Activated CD4-positive, alpha-beta T cell treated with anti-CD3 and anti-CD28 coated beads, Interleukin-10, Interleukin-2, amounts not matched to agents 100 ng/mL and 50 ng/mL, durations not matched to agents 16 hours and 8 hours (primary cell): ENCODE measurements at places on chromosomes 11 and 22.

GRCh38 chr11:116544721-116545120 lies 228.1 kb downstream of the BUD13 start:
- no peak for DNase-seq

- DNase-seq: no peak
These were observed 65.9 kb upstream of the BIRC3 start for GRCh38 chr11:102251423-102251822.

- DNase-seq: no peak
These were observed 378.3 kb downstream of the BRD1 start for GRCh38 chr22:49449377-49449776.

DNA sequence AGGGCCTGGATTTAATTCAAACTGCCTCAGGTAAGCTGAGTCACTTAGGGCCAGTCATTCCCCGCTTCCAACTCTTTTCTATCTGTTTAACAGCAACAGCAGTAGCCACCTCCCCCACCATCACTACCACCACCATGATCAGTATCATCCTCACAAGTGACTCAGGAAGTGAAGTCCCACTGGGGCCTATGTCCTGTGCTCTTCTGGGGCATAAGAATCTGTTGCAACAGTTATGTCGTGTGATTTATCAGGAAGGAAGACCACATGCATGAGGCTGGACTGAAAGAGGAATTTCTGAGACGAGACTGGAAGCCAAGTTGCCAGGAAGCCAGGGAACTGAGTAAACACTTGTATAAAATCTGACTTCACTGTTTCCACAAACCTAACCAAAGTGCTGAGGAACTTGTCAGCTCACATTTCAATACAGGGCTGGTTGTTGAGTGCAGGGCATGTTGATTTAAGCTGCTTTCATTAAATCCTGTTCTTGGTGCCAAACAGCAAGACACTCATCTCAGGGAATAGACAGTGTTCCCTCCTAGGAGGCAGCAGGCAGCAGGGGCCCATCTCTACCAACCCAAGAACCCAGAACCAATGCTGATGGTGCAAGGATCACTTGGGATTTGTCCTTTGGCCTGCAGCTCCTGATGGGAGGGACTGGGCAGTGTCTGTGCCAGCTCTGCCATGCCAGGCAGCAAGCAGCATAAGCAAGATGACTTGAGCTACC lies 226.7 kb upstream of the NARS2 start:
- DNase-seq: no peak

DNA sequence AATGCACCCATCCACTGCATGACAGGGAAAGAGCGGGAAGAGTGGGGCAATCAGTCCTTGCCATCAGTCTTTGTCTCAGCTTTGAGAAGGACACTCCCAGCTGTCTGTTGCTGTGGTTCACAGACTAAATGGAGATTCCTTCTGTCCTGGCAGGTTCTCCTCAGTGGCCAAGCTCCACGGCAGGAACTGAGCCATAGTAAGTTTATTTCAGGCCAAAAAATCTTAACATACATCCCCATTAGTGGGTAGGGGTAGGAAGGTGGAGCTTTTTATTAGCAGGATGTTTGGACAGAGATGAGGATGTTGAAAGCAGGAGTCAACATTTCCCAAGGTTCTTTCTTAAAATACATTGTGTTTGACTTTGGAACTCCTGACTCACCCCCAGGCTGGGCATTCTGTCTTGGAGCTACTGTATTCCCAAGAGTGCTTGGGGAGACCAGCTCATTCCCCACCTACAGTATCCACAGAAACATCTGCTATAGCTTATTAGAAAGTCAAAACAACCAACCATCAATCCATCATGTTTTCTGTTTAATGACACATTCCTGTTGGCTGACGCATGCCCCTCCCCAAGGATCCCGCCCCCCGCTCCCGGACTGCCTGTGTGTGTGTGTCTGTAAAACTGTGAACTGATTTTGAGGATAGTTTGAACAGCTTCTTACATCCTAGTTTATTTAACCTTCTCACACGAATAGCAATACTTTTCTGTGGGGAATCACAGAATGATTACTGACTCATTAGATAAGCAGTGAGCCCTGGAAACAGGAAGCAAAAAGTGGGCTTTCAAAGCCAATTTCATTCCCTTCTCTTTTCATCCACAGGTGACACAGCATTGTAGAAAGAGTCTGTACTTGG lies 109.5 kb downstream of the CCDC81 start:
- no peak for DNase-seq
